ENCODE measurements at places on chromosomes 1 and 21.

DNA sequence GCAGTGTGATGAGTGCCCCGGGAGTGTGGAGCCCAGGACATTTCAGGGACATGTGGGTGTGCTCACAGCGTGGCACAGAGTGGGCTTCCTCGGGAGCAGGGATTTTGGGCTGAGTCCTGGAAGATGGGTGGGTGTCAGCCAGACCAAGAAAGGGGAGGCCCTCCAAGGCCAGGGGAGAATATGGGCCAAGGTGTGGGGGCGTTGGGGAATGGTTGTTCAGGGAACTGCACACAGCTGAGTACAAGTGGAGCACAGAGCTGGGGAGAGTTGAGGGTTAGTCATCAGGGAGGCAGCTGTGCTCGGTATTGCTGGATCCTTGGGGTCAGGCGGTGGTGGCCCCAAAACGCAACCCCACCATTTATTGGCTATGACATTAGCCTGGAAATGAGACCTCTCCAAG, 5.5 kb downstream of the POGK start:
- no peak for DNase-seq

DNA sequence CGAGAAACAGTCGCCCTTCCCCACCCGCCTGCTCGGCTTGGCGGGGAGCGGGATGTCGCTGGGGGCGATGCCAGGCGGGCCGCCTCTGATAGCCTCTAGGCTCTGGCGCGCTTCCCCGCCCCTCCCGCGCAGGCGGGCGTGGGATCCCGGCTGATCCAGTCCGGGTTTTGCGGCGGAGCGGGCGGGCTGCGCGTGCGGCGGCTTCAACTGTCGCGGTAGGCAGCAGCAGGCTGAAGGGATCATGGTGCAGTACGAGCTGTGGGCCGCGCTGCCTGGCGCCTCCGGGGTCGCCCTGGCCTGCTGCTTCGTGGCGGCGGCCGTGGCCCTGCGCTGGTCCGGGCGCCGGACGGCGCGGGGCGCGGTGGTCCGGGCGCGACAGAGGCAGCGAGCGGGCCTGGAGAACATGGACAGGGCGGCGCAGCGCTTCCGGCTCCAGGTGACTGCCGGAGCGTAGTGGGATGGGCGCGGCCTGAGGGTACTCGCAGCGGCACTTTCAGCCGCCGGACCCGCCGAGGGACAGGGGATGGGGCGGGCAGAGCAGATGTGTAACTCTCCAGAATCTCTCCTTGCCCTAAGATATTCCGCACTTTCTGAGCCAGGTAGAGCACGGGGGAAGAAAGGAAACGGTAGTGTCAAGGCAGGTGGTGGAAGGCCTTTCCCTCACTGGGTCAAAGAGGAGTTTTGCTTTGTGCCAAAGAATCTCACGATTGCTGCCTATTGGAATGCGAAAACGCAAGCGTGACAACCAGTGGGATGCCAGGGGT, at the start of gene FAAH:
Gene FAAH (plus strand): TSS at position 210 of the 764 bp plus-strand sequence. CDS start 32 bp downstream, at position 242.
- peak; percentile 75 for DNase-seq

GRCh38 chr1:32757213-32757895, 54.8 kb upstream of the SYNC start:
- DNase-seq = no peak

DNA sequence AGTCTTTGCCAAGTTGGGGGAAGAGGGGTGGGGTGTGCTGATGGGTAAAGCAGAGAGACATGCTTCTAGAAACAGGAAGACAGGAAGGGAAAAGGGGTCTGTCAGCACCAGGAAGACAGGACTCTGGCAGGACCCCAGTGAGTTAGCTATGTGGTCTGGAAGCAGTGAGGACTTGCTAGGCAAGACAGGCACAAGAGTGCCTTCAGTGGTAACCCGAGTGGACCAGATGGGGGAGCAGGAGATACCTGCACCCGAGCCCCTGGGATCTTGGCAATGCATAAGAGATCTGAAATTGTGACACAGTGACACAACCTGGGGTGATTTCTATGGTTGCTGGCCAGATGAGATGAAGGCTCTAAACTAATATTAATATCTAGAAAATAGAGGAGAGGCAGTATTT, 7.0 kb downstream of the TLR5 start:
- no peak for DNase-seq

DNA sequence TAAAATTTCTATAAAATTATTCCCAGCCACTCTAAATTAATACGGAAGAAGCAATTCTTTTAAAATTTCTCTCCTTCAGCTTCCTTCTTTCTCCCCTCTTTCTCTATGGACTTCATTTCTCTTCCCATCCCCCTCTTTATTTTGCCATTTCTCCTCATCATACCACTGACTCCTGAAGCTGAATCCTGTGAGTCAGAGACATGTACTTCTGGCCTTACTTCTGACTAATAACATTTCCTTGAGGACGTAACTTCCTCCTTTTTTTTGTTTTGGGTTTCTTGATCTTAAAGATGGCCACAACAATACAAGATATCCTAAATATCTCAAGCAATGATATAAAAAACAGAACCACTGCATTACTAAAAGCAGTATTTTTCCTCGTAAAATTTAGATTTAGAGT, 63.6 kb upstream of the DENND1B start:
- DNase-seq = no peak

DNA sequence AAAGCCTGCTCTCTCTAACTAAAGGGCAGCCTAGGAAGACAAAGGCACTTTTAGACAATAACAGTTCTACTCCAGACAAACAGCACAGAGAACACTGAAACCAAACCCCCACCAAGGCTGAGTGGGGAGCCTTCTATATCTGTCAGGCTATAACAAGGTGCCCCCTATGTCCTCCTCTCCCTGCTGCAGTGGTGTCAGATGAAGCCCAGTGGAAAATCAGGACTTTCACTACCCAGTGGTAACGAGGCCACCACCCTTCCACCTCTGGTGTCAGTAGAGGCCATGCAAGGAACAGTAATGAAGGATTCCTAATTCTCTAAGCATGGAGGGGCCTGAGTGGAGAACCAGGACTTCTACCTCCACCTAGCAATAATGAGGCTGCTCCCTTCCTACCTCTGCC, 83.7 kb downstream of the ZSWIM5 start:
- DNase-seq = peak; percentile 6

DNA sequence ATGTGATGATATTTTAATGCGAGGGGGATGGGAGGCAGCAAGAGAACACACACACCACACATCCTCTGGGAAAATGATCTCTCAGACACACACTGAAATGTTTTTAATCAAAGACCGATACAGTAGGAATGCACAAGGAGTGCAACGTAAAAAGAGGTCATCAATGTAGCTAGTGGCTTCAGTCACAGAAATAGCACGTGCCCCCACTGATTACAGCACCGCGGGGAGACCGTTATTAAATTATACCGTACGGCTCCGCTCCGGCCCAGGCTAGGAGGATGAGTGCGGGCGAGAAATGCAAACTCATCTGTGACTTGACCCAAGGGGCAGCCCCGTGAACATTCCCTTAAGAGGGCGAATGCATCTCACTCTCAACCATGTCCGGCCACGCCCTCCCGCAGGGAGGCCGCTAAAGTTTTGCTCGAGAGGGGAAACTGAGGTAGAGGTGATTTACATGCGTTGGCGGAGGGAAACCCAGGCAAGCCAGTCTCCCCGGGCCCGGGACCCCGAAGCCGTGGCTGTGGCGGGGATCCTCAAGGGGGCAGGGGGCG, 552 bp downstream of the UBR4 start:
- peak; percentile 20 for DNase-seq

- no peak for DNase-seq
Measured at GRCh38 chr1:61993331-61993961, 201.2 kb upstream of the L1TD1 start.
